ENCODE measurements at places on chromosomes 2 and 18.

DNA sequence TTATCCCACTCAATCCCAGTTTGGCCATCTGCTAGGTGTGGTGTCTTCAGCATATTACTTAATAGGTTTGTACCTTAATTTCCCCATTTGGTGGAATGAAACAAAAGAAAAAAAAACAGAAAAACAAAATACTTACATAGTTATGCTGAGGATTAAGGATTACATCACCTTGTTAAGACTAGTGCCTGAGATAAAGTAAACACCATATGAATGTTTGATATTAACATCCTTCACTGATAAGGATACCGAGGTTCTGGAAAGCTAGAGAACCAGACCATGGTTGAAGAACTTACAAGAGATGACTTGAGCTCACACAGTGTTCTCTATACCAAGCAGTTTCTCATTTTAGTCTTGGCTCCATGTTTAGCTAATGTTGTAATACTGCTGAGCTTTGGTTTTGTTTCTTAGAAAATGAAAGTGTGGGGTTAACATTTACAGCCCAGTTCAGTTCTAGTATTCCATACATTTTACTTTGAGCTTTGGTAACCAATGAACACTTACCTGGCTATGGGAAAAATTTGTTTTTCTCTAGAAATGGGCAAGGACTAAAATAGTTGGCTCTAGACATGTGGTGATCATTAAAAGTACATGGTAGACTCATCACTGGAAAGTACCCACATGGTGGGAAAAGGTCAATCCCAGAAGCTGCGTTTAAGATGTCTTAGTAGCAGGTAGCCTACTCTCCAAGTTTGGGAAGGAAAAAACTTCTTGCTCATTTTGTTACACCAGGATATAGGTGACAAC, 5.8 kb upstream of the GPD2 start:
- no peak for DNase-seq

GRCh38 chr18:31942291-31942998, 483 bp downstream of the TRAPPC8 start:
- DNase-seq, result peak; percentile 40

GRCh38 chr2:175872005-175872348, 130.1 kb downstream of the LNPK start:
- DNase-seq, result no peak

DNA sequence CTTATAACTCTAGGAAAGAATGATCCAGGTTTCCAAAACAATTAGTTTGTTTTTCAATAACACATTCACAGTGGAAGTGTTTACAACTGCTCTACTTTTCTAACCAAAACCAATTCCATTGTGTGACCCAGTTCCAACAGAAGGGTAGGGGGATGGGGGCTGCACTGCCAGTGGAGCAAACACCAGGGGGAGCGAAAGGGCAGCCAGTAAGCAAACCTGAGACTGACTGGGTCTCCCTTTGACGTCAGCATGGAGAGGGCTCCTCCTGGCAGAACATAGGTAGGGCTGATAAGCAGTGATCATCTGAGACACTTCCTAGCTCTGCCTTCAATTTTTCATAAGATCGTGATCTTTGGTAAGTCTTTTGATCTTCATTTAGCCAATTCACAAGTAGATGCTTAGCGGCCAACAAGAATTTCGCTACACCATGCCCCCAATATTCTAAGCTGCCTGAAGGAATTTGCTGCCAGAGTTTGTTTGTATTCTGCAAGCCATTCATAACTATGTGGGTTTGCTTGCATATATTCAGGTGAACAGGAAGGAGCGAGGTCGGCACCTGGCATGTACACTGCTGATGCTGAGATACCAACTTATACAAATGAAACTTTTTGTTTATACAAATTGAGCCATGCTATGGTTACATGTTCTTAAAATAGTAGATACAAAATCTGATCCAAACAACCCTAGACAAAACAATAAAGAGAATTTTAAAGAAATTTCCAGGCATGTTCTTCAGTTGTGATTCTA, 45.9 kb downstream of the ST6GAL2 start:
- peak; percentile 87 for DNase-seq

Measured in MM.1S (cell line).